ENCODE measurements at places on chromosomes 16 and 17. TPM values are rescaled to one million over a fixed set of nuclear protein-coding genes. Genes with fewer than 3 reads are reported as not detected.

The ZDHHC7 gene
- polyA plus RNA-seq = 29.7 TPM

The TSPOAP1 gene
- polyA plus RNA-seq = 1.6 TPM

The HSD11B2 gene
- polyA plus RNA-seq = 0.15 TPM

The MPV17L gene
- polyA plus RNA-seq = 7.1 TPM

The ZFP3 gene
- 4.9 TPM for polyA plus RNA-seq

The CFAP97D1 gene
- polyA plus RNA-seq = not detected

The HS3ST3B1 gene
- 0.61 TPM for polyA plus RNA-seq

The CCDC200 gene
- not detected for polyA plus RNA-seq

The CHAD gene
- 0.15 TPM for polyA plus RNA-seq

DNA sequence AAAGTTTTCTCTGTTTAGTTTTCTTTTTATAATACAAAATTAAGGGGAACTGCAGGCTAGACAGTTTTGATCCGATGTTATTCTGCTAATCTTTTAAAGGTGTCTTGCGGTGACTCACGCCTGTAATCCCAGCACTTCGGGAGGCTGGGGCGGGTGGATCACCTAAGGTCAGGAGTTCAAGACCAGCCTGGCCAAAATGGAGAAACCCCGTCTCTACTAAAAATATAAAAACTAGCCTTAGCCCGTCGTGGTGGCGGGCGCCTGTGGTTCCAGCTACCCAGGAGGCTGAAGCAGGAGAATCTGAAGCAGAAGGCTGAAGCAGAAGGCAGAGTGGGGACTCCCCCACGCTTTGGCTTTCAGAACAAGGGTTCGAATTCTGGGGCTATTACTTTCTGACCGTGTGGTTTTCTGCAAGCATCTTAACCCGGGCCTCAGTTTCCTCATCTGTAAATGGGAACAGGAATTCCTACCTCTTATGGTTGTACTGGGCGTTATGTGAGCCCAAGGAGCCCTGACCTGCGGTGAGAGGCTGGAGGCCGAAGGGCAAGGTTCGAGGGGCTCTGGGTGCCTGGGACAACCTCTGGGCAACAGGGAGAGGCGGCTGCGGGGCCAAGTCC is 1.2 kb upstream of the KATNB1 start:
- DNase-seq = no peak

- DNase-seq = no peak
Observed at GRCh38 chr16:68041783-68042182, 18.7 kb downstream of the DUS2 start.

- DNase-seq = peak; percentile 91
Observed at GRCh38 chr17:74744714-74745547, 3.5 kb upstream of the NHERF1 start.

DNA sequence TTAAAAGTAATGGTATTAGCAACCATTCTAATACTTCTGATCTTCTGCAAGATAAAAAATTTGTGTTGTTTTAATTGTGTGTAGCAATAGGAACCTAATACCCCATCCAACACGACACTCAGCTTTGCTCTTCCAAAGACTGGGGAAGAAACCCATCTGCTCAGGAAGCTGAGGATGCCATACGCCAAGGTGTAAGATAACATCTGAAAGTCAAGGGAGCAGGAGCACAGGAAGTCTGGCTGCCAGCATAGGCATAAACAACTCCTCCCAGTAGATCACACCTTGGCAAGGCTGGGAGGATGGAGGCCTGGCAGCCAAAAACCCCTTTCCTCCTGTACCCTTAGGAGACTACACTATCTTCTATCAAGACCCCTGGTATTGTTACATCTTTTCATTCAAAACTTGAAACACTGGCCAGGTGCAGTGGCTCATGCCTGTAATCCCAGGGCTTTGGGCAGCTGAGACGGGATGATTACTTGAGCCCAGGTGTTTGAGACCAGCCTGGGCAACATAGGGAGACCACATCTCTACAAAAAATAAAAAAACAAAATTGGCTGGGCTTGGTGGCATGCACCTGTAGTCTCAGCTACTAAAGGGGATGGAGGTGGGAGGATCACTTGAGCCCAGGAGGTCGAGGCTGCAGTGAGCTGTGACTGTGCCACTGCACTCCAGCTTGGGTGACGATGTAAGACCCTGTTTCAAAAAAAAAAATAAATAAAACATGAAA is 5.7 kb upstream of the SPHK1 start:
- DNase-seq = no peak

DNA sequence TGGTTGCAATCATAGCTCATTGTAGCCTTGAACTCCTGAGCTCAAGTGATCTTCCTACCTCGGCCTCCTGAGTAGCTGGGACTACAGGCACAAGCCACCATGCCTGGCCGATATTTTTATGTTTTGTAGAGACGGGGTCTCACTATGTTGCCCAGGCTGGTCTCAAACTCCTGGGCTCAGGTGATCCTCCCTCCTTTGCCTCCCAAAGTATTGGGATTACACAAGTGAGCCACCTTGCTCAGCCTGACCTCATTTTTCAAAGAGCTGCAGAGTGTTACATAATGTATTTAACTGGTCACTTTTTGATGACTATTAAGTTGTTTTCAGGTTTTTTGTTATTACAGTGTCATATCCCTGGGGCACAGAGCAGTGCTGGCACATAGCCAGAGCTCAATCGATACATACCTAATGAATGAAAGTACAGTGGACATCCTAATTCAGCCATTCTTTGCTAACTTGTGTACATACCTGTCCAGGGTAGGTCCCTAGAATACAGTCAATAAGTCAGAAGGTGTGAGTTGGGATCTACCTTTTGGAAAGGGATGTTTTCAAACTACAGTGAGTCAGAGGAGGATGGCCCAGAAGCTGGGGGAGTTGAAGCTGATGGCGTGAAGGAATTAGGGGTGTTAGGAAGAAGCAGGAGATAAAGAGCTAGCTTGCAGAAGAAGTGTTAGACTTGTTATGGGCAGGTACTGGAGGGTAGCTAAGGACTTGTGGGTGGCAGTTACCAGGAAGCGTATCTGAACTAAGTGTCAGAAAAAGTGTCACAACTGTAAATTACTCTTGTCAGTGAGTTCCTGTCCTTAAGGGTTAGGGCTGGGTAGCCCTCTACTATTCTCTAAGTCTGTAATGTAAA is 20.1 kb upstream of the CYLD start:
- no peak for DNase-seq

- no peak for DNase-seq
Observed at GRCh38 chr17:32268734-32269288, 3.2 kb downstream of the RHBDL3 start.

DNA sequence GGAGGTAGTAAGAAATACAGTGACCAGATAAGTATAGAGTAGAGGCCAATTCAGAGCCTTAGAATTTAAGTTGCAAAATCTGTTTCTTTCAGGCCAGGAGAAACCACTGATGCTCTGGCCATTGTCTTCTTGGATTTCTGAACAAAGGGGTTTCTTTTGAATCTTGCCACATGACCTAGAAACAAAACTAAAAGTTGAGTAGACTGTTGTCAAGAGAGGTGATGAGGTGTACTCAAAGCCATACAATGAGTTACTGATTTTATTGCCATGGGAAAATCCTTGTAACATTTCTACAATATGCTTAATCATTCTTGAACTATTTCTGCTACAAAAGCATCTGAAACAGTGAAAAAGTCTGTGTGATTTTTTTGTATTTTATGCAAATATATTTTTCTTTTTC is 881.3 kb downstream of the CDH11 start:
- no peak for DNase-seq

GRCh38 chr17:71315568-71315967 is 805.3 kb upstream of the SOX9 start:
- no peak for DNase-seq

DNA sequence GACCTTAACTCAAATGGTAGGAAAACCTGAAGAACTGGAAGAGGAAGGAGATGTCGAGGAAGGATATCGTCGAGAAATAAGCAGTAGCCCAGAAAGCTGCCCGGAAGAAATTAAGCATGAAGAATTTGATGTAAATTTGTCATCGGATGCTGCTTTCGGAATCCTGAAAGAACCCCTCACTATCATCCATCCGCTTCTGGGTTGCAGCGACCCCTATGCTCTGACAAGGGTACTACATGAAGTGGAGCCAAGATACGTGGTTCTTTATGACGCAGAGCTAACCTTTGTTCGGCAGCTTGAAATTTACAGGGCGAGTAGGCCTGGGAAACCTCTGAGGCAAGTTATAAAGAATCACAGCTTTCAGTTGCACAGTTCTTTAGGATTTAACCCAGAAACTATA is 15.5 kb downstream of the ERCC4 start:
- no peak for DNase-seq

DNA sequence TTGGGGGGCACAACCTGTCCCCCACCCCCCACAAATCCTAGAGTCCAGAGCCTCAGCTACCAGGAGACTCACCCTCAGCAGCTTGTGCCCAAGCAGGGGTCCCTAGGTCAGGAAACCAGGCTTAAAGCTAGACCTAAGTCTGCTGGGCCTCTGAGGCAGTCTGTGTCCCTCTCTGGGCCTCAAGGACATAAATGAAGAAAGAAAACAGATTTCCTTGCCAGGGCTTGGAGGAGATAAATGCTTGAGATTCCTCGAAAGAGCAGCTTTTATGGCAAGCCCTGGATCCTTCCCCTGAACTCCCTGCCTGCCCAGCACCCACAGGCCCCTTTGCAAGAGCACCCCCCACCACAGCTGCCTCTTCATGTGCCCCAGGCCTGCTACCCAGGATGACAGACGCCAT is 3.3 kb downstream of the SRCIN1 start:
- DNase-seq = no peak

DNA sequence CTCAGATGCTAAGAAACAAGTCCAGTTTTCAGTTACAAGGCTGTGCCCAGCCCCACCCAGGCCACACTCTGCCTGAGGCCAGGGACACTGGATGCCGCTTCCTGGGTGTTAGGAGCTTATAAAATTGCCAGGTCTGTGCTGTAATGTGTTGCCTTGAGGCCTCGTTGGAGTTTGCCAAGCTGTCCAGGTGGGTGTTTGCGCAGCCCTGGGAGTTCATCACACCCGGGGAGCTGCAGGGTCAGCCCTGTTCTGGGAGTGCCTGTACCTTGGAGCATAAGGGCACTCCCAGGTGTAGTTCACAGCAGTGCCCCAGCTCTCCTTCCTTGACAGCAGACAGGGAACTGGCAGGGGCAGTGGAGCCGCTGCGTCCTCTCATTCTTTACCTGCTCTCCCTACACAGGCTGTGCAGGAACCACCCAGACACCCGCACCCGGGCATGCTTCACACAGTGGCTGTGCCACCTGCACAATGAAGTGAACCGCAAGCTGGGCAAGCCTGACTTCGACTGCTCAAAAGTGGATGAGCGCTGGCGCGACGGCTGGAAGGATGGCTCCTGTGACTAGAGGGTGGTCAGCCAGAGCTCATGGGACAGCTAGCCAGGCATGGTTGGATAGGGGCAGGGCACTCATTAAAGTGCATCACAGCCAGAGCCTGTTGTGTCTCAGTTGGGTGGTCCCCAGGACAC is 1.6 kb downstream of the GFER start:
- no peak for DNase-seq

GRCh38 chr16:10511829-10512228 is 68.6 kb downstream of the EMP2 start:
- no peak for DNase-seq

GRCh38 chr16:9061358-9061813 is 30.1 kb upstream of the HAPSTR1 start:
- DNase-seq = peak; percentile 65

GRCh38 chr16:3485821-3486505 is 9.3 kb downstream of the C16orf90 start:
- DNase-seq = no peak

DNA sequence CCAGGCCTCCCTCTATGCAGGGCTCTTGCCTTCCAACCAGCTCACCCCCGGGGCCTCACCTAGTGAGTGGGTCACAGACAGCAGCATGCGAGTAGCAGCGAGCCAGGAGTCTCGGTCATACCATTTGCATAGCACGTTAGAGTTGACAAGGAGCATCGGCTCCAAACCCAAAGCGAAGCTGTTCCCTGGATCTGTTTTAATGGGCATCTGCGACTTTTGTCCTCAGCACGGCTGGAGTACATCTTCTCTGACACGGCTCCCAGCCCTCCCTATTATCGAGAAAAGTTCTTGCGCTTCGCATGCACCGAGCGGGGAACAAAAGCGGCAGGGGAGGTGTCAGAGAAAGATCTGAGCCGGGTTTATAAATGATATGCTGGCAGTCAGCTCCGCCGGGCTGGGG is 253.3 kb downstream of the MAF start:
- no peak for DNase-seq

- DNase-seq = no peak
Observed at GRCh38 chr16:23500212-23500861, 10.0 kb downstream of the GGA2 start.

DNA sequence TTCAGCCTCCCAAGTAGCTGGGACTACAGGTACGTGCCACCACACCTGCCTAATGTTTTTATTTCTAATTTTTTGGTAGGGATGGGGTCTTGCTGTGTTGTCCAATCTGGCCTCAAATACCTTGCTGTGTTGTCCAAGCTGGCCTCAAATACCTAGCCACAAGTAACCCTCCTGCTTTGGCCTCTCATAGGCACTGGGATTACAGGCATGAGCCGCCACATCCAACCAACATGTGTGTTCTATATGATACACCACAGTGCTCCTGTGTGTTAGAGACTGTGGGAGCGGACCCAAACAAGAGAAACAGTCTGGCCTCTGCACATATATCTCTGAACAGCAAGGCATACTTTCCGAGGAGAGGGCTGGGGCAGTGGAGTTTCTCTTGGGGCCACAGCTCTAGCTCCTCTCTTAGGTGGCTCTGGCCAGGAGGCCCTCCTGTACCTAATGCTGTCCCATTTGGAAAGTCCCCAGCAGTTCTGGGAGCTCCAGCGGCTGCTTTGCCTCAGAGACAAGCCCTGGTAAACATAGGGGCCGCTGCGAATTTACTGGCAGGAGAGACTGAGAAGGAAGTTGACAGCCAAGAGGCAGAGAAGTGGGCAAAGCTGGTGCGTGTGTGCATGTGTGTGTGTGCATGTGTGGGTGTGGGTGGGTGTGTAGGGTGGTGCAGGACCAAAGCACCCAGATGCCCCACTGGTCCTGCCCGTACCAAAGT is 95.0 kb downstream of the RAB11FIP4 start:
- DNase-seq = peak; percentile 39

DNA sequence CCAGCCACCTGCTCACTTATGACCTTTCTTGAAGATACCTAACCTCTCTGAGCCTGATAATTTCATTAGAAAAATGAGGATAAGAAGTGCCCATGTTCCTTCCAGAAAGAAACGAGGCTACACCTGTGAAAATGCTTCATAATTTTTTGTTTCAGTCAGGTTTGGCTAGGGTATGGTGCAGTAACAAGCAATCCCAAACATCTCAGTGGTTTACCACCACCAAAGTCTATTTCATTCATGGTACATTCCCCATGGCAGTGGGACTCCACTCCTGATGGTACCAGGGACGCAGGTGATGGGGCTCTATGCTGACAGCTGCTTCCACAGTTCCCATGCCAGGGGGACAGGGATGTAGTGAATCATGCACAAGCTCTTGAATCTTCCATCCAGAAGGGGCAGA is 147.6 kb upstream of the CES5A start:
- DNase-seq = no peak

All from heart left ventricle (tissue), 16 donors.